Hematopoietic multipotent progenitor cell treated with erythropoietin and hydrocortisone succinate and interleukin-3 and kit ligand, for 8 days (in vitro differentiated cells): ENCODE measurements at places on chromosomes 5 and 9.

DNA sequence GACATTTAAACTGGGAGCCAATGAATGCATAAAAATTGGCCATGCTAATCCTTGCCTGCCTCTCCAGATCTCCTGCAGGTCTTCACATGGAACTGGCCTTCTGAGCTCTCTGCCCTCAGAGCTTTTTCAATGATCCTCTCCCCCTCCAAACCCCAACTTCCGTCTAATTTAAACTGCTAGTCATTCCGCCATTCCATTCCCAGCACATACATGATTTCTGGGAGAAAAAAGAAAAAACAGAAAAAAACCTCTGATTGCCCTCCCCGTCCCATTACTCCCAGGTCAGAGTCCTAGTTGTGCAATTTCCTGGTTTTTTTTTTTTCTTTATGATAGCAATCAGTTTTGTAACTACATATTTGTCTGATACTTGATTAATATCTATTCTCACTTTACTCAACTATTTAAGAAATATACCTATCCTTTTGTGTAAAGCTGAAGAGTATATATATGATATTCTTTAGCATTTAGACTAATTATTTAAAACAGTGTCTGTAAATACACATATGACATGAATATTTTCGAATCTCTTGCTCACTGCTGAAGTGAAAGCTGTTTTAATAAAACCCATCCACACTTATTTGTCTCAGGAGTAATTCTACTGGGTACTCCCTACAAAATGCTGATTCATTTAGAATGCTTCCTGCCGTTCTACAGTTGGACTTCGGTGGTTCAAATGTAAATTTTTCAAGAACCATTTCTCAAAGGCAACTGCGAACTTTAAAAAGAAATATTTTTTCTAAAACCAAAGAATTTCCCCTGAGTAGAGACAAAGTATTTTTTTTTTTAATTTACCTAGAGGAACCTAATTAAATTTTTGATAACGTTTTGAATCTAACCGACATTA, 1.6 kb downstream of the HINT1 start:
- peak; percentile 71 for DNase-seq

DNA sequence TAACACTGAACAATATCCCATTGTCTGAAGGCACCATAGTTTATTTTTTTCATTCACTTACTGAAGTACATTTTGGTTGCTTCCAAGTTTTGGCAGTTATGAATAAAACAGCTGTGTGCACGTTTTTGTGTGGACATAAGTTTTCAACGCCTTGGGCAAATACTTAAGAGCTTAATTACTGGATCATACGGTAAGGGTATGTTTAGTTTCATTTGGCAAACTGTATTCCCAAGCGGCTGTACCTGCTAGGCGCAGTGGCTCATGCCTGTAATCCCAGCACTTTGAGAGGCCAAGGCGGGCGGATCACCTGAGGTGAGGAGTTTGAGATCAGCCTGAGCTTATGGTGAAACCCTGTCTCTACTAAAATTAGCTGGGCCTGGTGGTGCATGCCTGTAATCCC, 63.7 kb upstream of the FAM120A start:
- no peak for DNase-seq

DNA sequence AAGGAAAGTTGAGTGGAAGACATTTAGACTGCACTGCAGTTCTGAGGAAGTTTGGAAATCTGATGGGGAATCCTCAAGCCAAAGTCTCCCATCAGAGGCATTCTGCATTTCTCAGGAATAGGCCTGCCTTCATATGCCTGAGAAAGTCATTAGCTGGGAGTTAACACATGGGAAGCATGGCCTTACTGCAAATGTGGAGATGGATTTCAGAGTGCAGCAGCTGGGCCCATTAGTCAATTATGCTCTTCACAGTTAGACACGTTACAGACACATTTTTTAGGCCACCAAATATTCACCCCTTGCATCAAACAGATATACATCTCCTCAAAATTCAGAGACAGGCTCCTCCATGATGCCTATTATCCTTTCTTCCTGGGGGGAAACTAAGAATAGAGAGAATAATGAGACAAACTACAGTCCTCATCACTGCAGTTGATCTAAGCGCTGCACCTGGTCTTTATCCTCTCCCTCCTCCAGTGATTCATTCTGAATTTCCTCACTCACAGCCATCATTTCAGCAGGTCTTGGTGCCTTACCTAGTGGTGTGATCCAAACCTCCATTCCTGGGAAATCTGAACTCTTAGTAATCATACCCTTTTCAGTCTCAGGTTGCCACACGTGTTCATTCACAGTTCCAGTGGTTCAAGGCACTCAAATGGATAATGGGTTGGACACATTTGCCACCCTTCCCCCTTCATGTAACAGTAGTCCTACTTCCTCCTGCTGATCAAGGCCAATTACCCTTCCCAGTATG, 47.9 kb upstream of the PPP2CA start:
- DNase-seq = no peak

- no peak for DNase-seq
Observed at GRCh38 chr9:72276429-72276828, 88.6 kb downstream of the ZFAND5 start.

- no peak for DNase-seq
Observed at GRCh38 chr5:180652771-180653170, 3.4 kb upstream of the FLT4 start.

- DNase-seq = no peak
Observed at GRCh38 chr9:72322678-72323077, 42.3 kb downstream of the ZFAND5 start.

GRCh38 chr9:25212361-25212760, 465.9 kb downstream of the TUSC1 start:
- DNase-seq = no peak

GRCh38 chr5:172901012-172901780, 58.0 kb upstream of the RPL26L1 start:
- DNase-seq = peak; percentile 24

GRCh38 chr9:131719262-131719908, 20.5 kb downstream of the RAPGEF1 start:
- DNase-seq = no peak

- DNase-seq = no peak
Observed at GRCh38 chr9:105500108-105500766, 52.4 kb downstream of the FSD1L start.

GRCh38 chr5:169384661-169385060, 83.7 kb upstream of the SLIT3 start:
- no peak for DNase-seq

- no peak for DNase-seq
Observed at GRCh38 chr5:90909940-90910339, 351.3 kb downstream of the ADGRV1 start.

DNA sequence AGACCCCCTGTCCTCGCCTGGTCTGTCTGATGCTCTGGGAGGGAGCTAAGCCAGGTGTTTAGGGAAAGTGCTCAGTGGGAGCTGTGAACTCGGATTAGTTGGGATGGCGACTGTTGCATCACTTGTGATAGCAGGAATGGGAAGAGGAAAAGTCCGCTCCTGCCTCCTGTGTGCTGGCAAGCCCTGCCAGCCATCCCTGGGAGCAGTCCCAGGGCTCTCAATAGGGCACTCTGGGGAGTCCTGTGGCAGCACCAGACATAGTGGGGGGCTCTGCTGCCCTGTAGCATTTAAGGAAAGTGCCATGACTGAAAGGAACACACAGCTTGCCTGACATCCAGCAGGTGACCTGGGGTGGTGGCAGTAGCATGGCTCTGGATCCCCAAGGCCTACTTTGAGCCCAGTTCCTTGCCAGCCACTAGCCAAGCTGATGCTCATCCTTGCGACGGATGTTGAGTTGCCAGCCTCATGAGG, 81.5 kb downstream of the AMBP start:
- no peak for DNase-seq

- DNase-seq = no peak
Observed at GRCh38 chr9:10700915-10701314, 88.1 kb upstream of the PTPRD start.

- no peak for DNase-seq
Observed at GRCh38 chr5:155983954-155984353, 343.0 kb upstream of the SGCD start.

DNA sequence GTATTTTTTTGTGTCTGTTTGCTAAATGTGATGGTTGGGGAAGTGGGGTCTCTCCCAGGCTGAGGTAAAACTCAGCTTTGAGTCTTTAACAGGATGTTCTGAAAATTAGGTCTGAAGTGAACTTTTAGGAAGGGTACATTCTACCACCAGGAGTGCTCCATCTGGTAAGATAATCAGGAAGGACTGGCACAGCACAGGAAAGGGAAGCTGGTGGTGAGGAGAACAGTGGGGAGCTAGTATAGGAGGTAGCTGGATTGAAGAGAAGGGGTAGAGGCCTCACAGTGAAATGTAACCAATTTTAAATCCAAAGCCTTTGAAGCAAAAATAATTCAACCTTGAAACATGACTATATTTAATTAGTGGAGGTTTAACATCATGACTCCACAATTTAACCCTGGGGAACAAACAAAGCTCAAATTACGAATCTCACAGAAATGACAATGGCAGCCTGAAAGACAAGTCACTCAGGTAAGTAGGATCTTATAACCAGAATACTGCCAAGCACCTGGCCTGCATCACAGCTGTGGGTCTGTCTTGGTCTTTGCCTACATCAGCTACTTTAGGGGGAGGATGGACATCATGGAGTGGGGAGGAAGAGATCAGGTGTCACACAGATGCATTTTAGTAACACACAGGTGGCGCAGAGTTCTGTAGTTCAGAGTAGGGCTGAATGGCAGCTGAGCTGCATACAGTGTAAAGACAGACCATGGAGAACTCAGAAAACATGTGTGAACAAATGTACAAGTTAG, 445.3 kb downstream of the DMRT2 start:
- DNase-seq = no peak

DNA sequence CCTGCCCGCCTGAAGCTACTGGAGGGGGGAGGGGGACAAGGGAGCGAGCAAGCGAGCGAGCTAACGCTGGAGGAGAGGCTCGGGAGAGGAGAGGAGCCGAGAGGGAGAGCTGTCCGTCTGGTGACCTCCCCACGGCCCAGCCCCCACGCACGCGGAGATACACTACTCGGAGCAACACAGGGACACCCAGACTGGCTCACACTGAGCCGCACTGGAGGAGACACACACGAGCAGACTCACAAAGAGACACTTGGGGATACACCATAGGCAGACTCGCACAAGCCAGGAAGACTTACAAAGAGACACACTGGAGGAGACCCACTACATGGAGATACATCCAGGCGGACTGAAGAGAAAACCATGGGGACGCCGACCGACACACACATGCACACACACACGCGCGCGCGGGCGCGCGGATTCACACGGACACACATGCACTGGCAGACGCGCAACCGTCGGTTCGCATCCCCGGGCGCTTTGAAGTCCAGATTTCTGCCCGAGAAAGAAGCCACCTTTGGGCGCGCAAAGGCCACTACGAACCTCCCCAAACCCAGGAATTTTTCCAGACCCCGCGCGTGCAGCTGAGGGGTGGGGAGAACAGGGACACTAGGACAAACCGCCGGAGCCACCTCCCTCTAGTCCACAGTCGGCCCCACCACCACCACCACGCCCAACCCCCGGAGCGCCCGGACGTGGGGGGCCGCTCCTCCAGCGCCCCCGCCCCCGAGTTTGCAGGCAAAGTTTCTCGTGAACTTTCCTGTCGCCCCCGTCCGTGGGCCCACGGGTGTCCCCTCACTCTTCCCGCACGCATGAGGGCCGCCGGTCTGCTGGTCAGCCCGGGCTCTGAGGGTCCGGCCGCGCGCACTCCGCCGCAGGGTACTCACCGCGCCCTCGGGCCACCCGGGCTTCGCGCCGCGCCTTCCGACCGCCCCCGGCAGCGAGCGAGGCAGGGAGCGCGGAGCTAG, 571 bp downstream of the CNTFR start:
- no peak for DNase-seq

DNA sequence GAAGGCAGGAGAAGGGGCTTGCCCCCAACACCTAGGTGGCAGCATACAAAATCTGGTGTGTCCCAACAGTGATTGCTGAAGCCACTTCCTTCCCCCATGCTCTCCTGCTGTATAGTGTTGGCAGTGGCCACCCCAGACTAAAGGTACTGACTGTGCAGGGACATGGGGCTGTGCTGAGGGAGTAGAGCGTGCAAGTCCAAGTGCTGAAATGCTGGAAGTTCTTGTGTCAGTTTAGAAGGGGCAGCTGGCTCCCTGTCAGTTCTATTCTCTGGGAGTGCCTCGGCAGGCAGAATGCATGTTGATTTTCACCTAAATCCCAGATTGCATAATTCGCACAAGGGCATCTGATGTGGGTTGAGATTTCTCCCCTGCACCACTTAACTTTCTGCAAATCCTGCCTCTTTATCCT, 68.6 kb downstream of the GDNF start:
- no peak for DNase-seq

DNA sequence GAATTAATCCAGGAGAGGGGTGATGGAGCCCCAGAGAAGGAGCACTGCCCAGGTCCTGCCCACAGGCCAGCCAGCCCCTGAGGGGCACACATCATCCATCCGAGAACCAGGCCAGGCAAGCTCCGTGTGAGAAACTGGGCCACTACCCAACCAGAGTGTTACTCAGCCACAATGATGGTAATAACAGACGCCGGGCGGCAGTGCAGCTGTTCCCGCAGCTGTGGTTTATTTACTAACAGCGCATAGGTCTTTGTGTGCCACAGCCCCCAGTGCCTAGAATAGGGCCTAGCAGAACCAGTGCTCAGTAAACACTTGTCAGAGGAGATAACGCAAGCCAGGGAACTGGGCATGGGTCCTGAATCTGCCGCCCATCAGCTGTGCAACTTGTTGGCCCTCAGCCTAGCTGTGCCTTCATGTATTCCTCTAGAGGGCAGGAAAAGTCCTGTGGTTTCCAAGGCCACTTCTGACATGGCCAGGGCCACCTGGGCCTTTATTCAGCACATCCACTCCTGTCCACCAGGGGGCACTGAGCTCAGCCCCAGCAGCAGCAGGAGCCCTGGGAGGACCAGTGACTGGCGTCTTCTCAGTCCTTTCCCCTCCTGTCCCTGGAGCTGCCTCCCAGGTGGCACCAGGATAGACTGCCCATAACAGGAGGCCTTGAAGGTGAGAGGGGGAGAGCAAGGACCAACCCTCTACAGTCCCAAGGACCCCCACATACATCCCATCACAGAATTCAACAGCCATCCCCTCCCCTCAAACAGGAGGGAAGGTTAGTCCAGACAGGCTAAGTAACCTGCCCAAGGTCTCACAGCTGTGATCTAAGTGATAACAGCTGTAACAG, 2.1 kb downstream of the MXD3 start:
- DNase-seq = peak; percentile 86

DNA sequence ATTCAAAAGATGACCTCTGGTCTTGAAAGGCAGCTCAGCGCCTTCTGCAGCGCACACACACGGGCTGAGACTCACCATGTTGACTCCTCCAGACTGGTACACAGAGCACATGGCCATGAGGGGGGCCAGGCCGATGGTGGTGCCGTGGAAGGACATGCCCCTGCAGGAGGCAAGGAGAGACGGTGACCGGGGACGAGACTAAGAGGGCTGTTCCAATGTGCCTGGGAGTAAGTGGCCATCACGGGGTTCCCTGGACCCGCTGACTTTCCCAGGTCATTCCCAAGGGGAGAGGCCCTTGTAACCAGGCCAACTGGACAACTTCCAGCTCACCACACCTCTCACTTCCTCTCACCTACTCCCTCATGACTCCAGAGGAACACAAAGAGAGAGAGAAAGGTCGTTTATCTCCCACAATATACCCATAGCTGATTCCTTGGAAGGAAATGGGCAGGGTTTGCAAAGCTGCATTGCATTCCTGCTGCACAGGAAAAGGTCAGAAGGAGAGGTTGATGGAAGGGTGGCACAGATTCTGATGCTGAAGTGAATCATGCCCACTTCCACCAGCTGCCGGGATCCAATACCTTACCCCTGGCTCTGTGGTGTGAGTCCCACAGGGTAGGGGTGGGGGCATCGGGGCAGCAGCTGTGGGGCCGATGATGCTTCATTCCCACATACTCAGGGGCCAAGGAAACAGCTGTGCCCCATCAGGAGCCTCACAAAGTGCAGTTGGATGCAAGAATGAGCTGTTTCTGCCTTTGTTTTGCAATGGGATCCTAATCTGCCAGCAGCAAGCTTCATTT, 47.2 kb downstream of the NIPAL4 start:
- no peak for DNase-seq

- no peak for DNase-seq
Observed at GRCh38 chr5:99878830-99879229, 656.3 kb upstream of the FAM174A start.
